ENCODE measurements at places on chromosomes 7 and 10.

DNA sequence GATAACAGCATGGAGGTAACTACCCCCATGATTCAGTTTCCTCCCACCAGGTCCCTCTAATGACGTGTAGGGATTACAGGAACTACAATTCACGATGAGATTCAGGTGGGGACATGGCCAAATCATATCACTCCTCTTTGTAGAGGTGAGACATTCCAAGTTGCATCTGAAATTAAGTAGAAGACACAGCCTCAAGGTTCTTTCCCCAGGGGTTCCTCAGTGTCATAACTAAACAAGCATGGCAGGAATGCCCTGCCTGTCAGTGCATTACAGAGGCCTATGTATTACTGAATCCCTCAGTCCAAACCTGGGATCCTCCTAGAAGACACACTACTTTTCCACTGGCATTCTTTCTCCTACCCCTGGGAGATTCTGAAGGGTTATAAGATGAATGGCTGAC is 42.6 kb upstream of the WNT16 start:
- DNase-seq = no peak

- no peak for DNase-seq
These were observed 244.2 kb downstream of the CCDC3 start for GRCh38 chr10:12757351-12757750.

DNA sequence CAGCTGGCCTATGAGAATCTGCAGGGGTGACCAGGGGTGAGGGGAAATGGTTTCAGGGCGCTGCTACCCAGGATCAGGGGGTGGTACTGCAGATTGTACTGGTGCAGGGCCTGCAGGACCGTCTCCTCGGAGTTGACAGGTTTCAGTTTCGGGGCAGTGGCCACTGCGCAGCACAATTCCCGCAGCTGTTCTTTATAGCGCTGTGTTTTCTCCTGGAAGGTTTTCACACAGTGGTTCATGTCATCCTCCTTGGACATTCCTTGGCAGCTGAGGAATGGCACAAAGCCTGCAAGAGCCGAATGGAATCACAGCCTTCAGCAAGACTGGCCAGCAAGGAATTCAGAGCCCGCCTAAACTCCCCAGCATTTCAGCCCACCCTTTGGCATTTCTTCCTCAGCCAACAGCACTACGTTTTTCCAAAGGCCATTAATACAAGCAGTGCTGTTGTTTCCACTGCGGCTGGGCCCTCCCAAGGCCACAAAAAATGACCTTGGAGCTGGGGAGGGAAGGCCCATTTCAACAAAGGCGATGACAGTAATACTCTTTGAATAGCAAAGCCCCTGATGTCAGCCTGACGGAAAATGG is 44.9 kb downstream of the PNLIPRP2 start:
- no peak for DNase-seq

- no peak for DNase-seq
These were observed 105.0 kb downstream of the KMT2C start for GRCh38 chr7:152330827-152331226.

- DNase-seq = no peak
These were observed 305.3 kb upstream of the MKI67 start for GRCh38 chr10:128431506-128431905.

DNA sequence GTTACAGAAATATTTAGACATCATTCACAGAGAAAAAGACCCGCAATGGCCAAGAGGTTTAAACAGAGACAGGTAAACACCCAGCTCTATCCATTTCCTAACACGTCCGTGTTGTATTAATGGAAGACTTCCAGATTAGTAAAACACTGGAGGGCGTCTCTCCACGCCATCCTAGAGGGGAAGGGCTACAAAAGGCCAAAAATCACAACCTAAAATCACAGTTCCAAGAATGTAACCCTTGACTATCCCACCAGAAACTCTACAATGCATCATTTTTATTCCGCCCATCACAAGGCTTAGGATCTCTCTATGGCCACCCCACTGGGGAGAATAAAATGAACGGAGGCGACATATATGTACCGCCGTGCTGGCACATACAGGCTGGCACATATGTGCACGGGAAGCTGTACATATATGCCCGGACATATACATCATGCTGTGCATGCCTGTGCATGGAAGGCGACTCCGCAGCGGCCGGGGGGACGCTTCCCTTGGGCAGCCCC is 734 bp downstream of the PCLO start:
- no peak for DNase-seq

GRCh38 chr10:30765616-30766015 is 136.1 kb upstream of the LYZL2 start:
- no peak for DNase-seq
